Tibial nerve (tissue), 4 donors: ENCODE measurements at places on chromosomes 6 and 20.
A peak's percentile ranks its signal among the peaks of the same experiment; 100 is the strongest.

DNA sequence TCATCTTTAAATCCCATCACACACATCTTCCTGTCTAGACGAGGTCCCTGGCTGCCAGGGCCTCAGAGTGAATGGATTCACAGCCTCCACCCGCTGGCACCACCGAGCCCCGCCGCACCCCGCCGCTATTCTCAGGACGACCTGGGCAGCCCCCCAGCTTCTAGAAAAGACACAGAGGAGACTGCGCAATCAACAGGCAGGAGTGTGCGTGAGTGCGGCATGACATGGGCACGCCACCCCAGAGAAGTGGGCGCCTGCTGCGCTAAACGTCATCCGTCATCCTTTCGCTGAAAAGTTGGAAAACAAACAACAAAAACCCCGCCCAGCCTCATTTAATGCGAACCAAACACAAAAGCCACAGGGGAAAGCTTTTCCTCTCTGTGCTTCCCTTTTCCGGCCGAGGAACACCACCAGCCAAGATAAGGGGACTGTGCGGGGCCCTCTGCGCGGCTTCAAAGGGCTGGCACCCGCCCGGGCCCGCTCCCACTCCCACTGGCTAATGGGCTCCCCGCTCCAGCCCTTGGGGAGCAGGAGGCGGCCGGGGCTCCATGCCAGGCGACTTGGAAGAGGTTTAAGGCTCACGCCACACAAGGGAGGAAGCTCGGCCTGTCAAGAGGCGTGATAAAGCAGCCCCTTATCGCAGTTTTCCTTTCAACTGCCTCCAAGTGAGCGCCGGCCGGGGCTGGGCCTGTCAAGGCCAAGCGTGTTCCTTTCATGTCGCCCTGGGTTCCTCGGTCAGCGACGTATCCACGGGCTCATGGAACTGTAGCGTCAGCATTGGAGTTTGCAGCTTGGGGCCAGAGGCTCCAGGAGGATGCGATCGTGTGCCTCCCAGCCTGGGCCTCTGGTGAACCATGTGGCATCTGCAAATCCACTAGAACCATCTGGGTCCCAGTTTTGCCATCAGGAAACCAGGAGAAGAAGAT lies 50.1 kb downstream of the NFATC2 start:
- DNase-seq, result peak; percentile 25

DNA sequence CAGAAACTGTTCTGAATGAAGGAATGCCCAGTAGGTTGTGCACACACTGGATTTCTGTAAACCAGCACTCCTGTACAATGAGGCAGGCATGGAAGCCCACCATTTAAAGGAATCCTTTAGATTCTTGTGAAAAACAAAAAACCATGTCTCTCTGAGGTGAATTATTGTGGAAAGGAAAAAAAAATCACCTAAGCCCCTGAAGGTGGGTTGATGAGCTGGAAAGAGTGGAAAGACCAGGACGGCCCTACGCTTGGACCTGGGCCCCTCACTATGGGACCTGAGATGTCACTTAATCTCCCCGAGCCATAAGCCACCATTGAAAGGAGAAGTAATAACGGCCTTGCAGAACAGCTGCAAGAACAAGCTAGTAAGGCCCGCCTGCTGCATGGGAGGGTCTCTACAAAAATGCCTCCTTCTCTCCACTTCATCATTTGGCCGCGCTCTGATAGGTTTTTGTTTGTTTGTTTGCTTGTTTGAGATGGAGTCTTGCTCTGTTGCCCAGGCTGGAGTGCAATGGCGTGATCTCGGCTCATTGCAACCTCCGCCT lies 68.8 kb downstream of the RAB44 start:
- DNase-seq, result no peak

DNA sequence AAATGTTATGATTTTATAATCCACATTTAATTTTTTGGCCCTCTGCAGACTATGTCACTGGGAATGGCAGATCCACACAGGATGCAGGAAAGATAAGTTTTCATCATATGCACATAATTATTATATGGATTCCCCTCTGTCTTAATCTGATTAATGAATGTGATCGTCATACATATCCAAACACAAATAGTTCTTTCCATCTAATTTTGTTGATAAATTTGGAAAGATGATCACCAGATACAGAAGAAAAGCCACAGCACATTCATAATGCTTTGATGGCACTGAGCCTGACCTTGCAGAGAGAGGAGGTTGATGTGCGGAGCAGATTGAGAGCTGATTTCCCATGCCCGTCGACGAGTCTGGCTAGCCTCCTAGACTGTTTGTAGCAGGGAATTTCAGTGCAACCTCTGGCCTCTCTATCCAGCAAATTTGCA lies 471.5 kb downstream of the EPM2A start:
- no peak for DNase-seq

GRCh38 chr6:49551866-49552129 lies 1.3 kb downstream of the C6orf141 start:
- DNase-seq, result no peak

GRCh38 chr6:109713097-109713496 lies 22.0 kb downstream of the FIG4 start:
- DNase-seq, result no peak

GRCh38 chr6:142898927-142899895 lies 45.8 kb downstream of the HIVEP2 start:
- no peak for DNase-seq

DNA sequence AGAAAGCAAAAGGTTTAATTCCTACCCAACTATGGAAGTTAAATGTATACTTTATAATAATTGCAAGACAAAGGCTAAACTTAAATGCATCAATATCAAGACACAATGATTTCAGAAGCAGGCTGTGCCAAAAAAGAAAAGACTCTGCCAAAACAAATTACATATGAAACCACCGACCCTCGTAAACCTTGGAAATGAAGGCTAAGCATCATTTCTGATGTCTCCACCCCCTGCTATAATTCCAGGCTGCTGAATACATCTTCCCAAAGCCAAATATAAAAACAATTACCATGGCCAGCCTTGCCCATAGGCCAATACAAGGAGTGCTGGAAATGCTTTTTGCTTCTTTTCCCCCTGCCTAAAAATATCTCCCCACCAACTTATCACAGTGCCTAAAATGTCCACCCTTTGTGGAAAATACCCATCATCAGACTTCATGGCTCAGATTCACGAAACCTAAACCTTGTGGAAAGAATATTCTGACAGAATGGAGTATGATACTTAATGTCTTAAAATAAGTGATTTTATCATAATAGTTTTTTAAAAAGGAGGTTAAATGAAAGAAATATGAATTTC lies 37.4 kb downstream of the RCAN2 start:
- DNase-seq, result no peak

GRCh38 chr20:61662968-61663331 lies 402.7 kb downstream of the TAF4 start:
- DNase-seq, result no peak

- no peak for DNase-seq
Observed at GRCh38 chr6:63634630-63635029, 972 bp upstream of the PHF3 start.

GRCh38 chr6:54173089-54173488 lies 61.8 kb downstream of the MLIP start:
- no peak for DNase-seq

DNA sequence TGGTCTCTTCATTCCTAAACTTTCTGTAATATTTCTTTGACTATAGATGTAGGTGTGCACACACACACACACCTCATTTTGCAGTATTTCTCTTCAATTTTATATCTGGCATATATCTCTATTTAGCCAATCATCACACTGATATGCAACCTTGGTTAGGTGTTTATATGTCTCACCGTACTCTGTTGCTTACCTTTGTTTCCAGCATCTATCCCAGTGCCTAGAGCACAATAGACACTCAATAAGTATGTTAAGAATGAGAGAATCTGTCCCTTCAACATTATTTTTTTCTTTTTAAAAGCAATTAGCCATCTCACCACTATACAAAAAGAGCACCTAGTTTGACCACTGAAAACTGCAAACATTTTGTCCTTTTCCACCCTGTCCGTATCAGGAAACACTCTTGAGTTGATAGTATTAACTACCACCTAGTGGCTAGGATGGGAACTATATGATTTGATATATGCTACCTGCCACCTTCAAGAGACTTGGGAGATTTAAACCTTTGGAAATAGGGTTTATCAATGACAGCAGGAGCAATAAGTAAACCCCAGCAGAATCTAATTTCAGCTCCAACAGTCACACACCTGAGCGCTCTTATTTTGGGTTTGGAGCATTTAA lies 48.7 kb upstream of the RSPO3 start:
- no peak for DNase-seq

DNA sequence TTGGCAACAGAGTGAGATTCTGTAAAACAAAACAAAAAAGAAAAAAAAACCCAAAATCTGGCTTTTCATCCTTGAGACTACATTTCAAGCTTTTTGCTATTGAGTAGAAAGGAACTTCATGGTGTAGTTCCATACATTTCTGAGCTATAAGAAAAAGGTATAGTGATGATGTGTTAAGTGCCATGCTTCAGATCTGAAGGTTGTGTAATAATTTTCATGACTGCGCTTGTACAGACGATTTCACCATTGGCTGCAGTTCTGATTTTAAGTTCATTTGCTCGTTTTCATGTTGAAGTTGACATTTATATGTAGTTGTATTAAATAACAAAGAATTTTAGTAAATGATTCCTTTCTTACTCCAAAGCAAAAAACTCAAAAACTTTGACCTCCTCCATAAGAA lies 247.6 kb downstream of the ARID1B start:
- DNase-seq, result no peak

GRCh38 chr6:4924661-4925271 lies 79.1 kb downstream of the RPP40 start:
- DNase-seq, result no peak

DNA sequence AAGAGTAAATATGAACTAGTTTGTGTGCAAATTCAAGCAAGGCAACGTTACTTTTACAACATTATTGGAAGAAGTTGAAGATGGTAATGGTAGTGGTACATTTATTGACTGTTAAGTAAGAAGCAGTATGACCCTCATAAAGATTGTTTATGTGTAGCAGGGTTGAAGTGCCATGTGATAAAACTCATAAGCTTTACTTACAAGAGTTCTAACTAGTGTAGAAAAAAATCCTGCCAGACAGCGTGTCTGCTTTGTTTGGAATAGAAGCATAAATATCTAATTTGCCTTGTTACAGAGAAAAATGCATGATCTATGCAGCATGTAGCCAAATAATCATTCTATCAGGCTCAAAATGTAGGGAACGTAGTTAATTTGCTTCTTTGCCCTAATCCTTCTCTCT lies 450.8 kb upstream of the SOX4 start:
- no peak for DNase-seq

DNA sequence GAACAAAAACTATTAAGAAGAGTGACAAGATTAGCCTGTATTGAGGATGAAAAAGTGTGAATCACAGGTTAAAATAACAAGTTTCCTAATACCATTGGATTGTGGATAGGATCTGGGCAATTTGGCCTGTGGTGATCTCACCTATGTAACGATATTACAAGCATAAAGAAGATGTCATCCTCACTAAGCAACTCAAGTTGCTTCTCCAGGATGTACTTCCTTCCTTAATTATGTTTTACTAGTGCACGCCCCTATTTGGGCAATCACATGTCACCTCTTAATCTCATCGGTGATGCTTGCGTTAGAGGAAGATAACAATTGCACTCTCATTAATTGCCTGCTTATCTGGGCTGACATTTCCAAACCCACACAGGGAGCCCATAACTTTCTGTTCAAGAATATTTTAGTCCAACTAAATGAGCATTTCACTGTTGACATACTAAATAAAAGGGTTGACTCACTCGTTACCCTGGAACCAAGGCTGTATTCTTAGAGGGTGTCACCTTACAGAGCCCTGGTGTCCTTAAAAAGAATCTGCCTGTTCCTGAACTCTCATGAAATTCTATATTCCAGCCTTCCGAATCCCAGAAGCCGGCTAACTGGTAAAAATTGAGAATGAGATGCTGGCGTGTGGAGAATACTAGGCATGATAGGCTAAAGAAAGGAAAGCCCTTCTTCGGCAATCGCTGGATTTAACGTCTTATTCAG lies 88.2 kb upstream of the ATXN1 start:
- DNase-seq, result no peak

- no peak for DNase-seq
Observed at GRCh38 chr20:17453592-17453991, 77.6 kb downstream of the BFSP1 start.

DNA sequence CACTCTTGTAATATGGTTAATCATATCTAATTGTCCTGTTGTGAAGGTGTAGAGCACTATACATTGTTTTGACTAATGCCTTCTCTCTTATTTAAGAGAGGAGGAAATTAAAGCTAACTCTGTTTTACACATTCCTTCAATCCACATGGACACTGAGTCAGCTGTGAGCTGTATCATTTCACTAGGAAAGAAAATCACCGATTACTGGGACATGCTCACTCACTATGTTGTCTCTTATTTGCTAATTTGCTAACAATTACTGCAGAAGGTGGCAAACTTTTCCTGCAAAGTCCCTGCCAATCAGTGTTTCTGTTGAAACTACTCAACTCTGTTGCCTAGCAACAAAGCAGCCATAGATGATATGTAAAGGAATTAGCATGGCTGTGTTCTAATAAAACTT lies 98.2 kb downstream of the BCAS1 start:
- DNase-seq, result no peak

GRCh38 chr6:100475554-100476320 lies 11.0 kb upstream of the SIM1 start:
- DNase-seq, result no peak

DNA sequence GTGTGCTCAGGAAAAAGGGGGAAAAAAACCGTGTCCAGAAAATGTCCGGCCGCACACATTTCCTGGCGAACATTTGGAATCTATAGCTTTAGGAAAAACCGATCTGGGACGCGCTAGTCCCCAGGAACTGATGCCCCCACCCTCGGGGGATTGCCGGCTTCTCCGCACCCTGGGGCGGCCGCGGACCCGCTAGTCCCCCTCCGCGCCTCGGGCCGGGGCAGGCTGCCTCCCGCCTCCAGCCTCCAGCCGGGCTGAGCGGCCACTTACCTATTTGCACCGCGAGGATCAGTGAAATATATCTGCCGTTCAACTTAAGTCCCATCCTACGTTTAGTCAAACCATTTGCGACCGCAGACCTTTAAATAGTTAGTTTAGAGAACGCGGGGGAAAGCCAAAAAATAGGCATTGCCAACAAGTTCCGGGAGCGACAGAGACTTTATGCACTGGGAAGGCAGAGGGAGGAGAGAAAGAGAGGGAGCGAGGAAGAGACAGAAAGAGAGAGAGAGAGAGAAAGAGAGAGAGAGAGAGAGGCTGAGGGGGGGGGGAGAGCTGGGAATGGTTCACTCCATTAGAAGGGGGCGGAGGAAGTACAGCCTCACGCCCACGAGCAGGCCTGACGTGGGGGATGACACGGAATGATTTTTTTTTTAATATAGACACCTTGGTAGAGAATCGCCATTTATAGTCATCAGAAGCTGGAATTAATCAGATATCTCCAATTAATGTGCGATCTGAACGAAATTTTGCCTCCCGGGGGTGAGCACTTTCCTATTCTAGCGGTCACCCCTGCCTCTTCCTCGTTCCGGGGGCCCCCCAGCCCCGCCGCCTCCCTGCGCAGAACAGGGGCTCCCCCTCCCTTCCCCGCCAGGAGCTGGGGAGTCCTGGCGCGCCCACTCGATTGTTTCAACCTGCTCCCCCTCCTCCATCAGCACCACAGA lies at the start of gene NRN1:
Gene NRN1 (minus strand): TSS at position 498 of the 938 bp plus-strand sequence. CDS start 176 bp downstream, at position 322.
- DNase-seq, result no peak

- DNase-seq, result no peak
Observed at GRCh38 chr6:83867043-83867442, 7.6 kb downstream of the CYB5R4 start.
